ENCODE measurements at places on chromosomes 12 and 14.

- no peak for DNase-seq
These were observed 40.7 kb downstream of the TPCN1 start for GRCh38 chr12:113261847-113262470.

- no peak for DNase-seq
These were observed 107.3 kb downstream of the CACNA1C start for GRCh38 chr12:2160043-2160442.

DNA sequence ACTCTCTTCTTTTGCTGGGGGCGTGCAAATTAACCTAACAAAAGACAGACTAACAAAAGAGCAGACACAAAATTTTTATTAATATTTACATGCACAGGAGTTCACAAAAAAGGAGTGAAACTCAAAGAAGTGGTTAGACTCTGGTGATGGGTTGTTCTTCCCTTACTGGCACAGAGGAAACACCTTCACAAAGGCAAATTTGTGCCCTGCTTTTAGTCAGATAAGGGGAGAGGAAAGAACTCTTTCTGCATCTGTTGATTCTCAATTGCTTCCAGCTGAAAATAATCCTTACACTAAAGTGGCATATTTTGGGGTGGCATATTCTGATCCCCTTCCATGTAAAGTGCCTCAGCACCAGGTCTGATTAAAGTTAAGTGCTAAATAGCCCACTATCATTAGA lies 190.2 kb upstream of the AMIGO2 start:
- DNase-seq, result no peak

DNA sequence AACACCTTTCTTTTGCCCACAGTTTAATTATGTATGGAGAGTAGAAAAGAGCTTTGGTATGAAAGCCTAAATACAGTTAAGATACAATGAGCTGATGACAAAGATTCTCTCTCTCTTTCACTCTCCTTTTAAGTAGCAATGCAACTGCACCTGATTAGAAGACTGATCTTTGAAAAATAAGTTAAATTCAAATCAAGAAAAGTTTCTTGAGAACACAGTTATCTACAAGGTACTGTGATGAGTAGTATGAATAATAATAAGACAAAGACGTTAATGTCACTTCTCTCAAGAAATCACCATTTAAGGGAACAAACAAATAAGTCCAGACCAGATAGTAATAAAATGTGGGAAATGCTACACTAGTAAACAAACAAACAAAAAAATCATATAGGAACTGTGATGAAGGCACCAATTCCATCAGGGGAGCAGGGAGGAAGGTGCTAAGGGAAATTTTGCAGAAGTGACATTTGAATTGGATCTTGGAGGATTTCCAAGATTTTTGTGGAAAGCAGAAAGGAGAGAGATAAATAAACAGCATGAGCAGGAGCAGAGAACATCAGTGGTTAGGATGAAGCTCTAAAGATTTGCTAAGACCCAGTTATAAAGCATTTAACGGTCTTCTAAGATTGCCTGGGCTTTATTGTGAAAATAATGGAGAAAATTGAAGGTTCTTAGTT lies 65.2 kb upstream of the STK38L start:
- DNase-seq, result no peak

DNA sequence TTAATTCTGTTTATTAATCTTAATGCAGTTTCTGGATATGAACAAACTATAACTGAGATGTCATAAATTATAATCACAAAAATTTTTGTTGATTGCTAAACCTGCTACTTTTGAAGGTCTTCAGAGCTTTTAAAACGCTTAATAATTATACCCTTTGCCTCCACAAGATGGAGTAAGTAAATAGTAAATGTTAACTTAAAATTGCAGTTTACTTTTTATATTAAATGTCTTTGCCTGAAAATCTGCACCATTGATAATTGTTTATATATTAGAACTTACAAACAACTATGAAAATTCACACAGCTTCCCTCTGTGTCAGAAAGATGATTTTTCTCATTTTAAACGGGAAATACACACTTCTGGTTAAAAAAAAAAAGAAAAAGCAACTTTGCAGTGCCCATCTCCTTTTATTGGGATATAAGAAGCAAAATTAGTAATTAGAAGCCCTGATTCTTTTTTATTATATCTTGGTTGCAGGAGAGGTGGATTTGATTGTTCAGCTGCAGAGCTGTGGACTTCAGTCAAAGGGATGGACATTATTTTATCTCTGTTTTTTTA lies 35.6 kb downstream of the SCFD1 start:
- no peak for DNase-seq

DNA sequence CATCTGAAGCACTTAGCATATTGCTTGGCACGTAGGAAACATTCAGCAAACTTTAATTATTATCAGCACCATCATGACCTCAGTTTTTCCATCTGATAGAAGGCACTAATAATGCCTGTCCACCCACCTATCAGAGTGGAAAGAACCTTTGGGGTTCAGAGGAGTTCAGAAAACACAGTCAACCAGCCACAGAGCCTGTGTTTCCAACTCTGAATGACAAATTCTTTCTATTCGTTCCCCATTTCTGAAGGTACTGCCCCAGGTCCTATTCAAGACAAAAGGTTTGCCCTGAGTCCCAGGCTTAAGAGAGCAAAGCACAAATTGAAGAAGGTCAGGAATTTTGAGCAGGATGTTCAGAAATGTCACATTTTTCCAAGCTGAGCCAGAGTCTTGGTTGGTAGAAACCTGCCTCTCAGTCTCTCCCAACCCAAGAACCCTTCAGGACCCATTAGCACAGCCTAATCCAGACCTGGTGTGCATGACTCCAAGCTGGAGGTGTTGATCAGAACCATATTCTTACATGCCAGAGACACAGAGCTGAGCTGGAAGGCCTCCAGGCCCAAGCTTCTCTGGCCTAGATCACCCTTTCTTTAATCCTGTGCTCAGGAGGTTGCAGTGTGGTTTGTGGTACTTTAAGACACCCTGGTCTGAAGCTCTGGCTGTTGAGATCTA lies 114.4 kb downstream of the TBX5 start:
- DNase-seq, result no peak

DNA sequence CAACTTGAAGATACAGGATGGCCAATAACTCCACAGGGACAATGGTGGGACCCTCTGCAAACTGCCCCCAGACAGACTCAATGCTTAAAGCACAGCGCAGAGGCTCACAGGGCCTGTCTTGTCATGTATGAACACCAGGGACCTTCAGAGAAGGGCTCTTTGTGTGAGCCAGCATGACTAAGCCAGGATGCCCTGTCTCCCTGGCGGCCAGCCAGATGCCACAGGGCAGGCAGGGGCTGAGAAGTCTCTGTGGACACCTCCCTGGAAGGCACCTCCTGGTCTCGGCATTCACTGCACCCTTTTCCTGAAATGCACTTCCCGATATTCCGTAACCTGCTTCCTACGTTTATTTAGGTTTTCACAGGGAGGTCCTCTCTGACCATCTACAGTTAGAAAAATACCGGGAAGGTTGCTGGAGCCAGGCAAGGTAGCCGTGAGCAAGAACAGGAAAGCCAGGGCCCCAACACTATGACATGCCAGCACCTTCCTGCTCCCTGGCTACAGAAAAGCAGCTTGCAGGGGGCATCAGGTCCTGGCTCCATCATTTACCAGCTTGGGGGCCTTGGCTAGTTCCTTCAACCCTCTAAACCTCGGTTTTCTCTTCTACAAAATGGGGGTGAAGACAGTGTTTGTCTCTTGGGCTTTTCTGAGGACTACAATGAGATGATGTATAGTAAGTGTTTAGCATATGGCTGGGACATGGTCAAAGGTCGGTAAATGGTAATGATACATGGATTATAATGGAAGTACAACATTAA lies 65.0 kb downstream of the PITPNM2 start:
- peak; percentile 45 for DNase-seq

Measured in AG08396 (cell line).